ENCODE measurements at places on chromosomes 3 and 15.

- DNase-seq: no peak
Observed at GRCh38 chr3:112773864-112774263, 72.8 kb downstream of the CD200R1L start.

DNA sequence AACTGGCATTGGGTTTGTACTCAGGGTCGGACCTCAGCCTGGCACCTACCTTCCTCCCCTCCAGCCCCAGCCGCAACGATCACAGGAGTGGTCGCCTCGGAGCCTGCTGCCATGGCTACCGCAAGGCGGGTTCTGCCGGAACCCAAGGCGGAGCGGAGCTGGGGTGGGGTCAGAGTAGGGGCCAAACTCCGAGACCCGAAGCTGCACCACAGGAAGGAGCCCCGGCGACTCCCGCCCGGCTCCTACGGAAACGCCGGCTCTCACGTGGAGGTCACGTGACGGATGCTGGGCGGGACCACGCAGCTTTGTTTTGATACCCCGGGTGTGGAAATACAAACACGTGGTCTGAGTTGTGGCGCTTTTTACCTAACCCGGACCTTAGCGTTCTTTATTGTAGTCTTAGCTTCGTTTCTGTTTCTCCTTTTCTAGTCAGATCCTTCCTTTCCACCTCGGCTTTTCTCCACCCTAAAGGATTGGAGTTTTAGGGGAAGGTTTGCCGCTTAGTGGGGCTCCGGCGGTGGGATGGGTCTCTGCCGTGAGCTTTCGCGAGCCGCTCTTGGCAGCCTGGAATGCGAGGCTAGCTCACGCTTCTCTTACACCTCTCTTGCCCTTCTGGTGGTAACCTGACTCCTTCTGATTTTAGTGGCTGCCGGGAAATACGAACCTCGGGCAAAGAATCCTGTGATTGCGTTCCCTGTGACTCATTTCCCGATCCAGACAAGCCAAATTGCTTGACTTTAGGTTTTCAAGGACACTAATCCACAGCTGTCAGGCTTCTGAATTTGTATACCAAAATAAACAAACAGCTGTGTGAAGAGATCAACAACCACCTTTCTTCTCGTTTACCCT lies at the start of gene HSPBAP1:
HSPBAP1 (minus strand) TSS at position 264 of the 849 bp plus-strand sequence; CDS start at position 113, 151 bp downstream.
- DNase-seq: no peak

GRCh38 chr15:85473455-85473854 lies 93.1 kb downstream of the AKAP13 start:
- no peak for DNase-seq

GRCh38 chr15:26595611-26596010 lies 177.3 kb downstream of the GABRB3 start:
- no peak for DNase-seq

- DNase-seq: no peak
Observed at GRCh38 chr3:193140381-193140780, 100.6 kb upstream of the PLAAT1 start.

GRCh38 chr15:101055411-101055810 lies 136.3 kb downstream of the LRRK1 start:
- no peak for DNase-seq

- no peak for DNase-seq
Observed at GRCh38 chr3:54065140-54065539, 57.2 kb upstream of the CACNA2D3 start.

Data from NCI-H510A (cell line).